MCF 10A (cell line): ENCODE measurements at places on chromosomes 4 and X. TPM values are rescaled to one million over a fixed set of nuclear protein-coding genes. Genes with fewer than 3 reads are reported as not detected.
A peak's percentile ranks its signal among the peaks of the same experiment; 100 is the strongest.

GRCh38 chr4:101224358-101225218, 122.7 kb downstream of the PPP3CA start:
- no peak for DNase-seq
- no peak overlapping the region for H3K27ac ChIP-seq
- no peak overlapping the region for H3K4me3 ChIP-seq
- H3K36me3 ChIP-seq = no peaks in the 10 kb centered on the region
- no peaks in the 10 kb centered on the region for H3K27me3 ChIP-seq

The TMEM255A gene
- not detected in 2 replicates for total RNA-seq

- H3K27me3 ChIP-seq = no peaks in the 10 kb centered on the region
- H3K27ac ChIP-seq = no peak overlapping the region
- peak; percentile 76 for DNase-seq
- H3K4me1 ChIP-seq = peaks cover 12% of the 10 kb centered on the region
- H3K36me3 ChIP-seq = no peaks in the 10 kb centered on the region
Observed at GRCh38 chrX:83759872-83760271, 101.1 kb upstream of the CYLC1 start.

DNA sequence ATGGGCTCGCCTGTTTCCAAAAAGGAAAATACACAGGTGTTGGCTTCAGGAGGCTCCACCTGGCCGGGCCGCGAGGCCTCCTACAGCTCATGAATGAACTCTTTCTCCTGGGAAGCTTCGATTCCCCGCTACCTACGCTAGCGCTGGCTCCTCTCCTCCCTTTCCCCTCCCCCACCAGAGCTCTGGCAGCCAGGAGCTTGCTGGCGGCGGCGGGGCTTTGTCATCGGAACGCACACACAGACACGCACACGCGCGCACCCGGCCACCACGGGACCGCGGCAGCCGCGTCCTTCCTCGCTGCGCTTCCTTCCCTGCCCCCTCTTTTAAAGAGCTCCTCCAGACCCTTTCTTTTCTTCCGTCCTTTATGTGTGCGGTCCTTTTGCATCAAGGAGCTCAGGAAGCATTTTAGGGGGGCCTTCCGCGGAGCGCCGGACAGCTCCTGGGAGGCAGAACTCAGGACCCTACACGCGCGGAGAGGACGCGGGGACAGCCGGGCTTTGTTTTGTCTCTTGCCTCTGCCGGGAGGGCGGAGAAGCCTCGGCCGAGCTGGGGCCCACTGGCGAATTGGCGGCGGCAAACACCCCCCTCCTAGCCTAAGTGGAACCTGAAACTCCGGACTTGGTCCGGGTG, 70.2 kb upstream of the BCOR start:
- no peaks in the 10 kb centered on the region for H3K4me1 ChIP-seq
- peaks cover 4% of the 10 kb centered on the region for H3K36me3 ChIP-seq
- H3K27ac ChIP-seq = no peak overlapping the region
- H3K4me3 ChIP-seq = no peak overlapping the region

The SHROOM4 gene
- total RNA-seq = 0.12 TPM in 1 of 2 replicates, not detected in the other

- no peaks in the 10 kb centered on the region for H3K36me3 ChIP-seq
- H3K4me3 ChIP-seq = no peak overlapping the region
- H3K27me3 ChIP-seq = peaks cover 84% of the 10 kb centered on the region
- DNase-seq = no peak
Observed at GRCh38 chr4:171742436-171742835, 70.8 kb upstream of the GALNTL6 start.

The AMBN gene
- total RNA-seq = not detected in 2 replicates

GRCh38 chr4:184473499-184474262, 669 bp downstream of the IRF2 start:
- no peaks in the 10 kb centered on the region for H3K27me3 ChIP-seq
- H3K4me3 ChIP-seq = peak overlapping the region; percentile 99
- H3K36me3 ChIP-seq = peaks cover 19% of the 10 kb centered on the region

DNA sequence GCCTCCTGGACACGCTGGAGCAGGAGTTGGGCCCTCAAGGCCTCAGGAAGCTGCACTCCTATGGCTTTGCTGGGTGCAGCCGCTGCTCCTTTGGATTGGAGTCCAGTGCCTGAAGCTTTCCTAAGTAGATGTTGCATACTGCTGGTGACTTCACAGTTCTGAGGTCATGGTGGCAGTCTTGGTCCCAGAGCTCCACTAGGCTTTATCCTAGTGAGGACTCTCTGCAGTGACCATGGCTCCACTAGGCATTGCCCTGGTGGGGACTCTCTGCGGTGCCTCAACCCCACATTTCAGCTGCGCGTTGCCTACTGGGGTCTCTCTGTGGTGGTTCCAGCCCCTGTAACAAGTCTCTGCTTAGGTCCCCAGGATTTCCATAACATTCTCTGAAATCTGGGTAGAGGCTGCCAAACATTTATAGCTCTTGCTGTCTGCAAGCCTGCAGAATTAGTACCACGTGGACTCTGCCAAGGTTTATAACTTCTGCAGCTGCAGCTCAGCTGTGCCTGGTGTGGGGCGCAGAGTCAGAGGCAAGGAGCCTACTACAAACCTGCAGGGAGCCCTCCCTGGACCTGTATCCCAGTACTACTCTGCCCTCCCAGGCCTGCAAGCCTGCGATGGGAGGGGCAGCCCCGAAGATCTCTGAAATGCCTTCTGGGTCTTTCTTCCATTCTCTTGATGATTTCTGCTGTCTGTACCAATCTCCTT, 46.0 kb upstream of the NFKB1 start:
- H3K27me3 ChIP-seq = no peaks in the 10 kb centered on the region
- no peaks in the 10 kb centered on the region for H3K36me3 ChIP-seq
- H3K27ac ChIP-seq = no peak overlapping the region
- H3K4me3 ChIP-seq = no peak overlapping the region

DNA sequence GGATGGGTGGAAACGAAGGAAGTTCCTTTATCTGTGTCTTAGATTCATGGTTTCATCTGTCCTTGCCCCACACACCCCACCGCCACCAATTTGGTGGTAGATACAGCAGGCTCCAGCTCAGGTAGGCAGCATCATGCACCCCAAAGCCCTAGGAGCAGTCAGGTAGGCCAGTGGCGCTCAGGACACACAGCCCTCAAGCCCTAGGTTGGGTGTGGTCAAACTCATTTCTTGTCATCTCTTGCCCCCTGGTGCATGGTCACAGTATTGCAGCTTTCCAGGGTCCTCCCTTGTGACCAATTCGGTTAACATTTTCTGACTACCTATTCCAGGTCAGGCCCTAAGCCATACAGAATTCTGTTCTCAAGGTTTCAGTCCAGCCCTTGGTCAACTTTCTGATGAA, 14.5 kb upstream of the PRRG3 start:
- no peaks in the 10 kb centered on the region for H3K27me3 ChIP-seq
- DNase-seq = peak; percentile 73
- H3K36me3 ChIP-seq = no peaks in the 10 kb centered on the region
- no peak overlapping the region for H3K27ac ChIP-seq
- no peak overlapping the region for H3K4me3 ChIP-seq

The PABPC4L gene
- 0.25 and 0.28 TPM in 2 replicates for total RNA-seq

The IGFBP7 gene
- 55.2 and 61.9 TPM in 2 replicates for total RNA-seq

The RASSF6 gene
- total RNA-seq = 1.6 and 2.4 TPM in 2 replicates

The BGN gene
- total RNA-seq = 1.3 and 1.4 TPM in 2 replicates

DNA sequence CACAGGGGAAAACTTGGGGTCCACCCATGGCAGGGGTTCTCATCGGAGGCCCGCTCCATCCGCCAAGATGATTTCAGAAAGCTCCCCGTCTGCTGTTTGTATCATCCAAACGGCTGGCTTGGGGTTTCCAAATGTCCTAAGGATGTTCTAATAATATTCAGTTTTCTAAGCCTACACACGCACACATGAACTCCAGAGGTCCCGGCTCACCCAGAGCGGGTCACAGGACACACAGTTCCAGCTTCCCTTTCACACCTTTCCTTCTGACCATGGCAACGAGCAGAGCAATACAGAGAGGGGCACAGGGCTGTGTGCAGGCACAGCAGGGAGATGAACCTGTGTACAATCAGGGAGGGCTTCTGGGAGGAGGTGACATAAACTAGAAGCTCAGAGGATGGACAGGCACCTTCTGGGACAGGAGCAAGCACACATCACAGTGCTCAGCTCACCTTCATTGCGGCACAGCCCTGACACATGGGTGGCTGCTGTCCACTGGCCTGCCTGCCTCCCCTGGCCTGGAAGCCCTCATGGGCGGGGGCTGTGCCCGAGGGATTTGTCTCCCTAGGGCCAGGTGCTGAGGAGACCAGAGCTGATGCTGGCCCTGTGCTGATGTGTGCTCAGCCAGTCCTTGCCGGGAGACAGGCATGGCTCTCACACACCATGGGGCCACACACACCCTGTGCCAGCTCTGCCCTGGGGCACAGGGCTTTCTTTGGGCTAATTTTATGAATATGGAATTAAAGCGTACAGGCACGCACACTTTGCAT, 44.8 kb downstream of the ABLIM2 start:
- peaks cover 9% of the 10 kb centered on the region for H3K4me1 ChIP-seq
- no peak for DNase-seq
- H3K36me3 ChIP-seq = peaks cover 11% of the 10 kb centered on the region
- H3K27ac ChIP-seq = no peak overlapping the region
- peaks cover 11% of the 10 kb centered on the region for H3K27me3 ChIP-seq

- peak; percentile 47 for DNase-seq
- H3K4me1 ChIP-seq = peaks cover 13% of the 10 kb centered on the region
- H3K27me3 ChIP-seq = no peaks in the 10 kb centered on the region
- no peak overlapping the region for H3K4me3 ChIP-seq
Observed at GRCh38 chr4:140052050-140052449, 101.9 kb downstream of the MAML3 start.

DNA sequence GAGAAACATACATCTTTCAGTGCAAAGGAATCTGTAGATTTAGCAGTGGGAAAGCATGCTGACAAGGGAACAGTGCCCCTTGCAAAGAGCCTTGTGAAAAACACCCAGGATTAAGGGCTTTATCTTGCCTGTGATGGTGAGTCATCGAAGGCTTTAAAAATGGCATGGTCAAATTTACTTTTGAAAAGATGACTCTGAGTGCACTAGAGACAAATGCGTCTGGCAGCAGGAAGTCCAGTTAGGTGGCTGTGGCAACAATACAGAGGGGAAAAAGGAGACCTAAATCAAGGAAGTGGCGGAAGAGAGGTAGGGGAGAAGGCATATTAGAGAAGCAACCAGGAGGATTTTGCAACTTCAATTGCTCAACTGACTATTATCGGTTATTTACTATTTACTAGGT, 472.6 kb upstream of the CPEB2 start:
- no peaks in the 10 kb centered on the region for H3K36me3 ChIP-seq
- H3K4me3 ChIP-seq = no peak overlapping the region
- peak; percentile 17 for DNase-seq
- peaks cover 13% of the 10 kb centered on the region for H3K4me1 ChIP-seq
- no peaks in the 10 kb centered on the region for H3K27me3 ChIP-seq

The MAGEA2B gene
- not detected in 2 replicates for total RNA-seq

DNA sequence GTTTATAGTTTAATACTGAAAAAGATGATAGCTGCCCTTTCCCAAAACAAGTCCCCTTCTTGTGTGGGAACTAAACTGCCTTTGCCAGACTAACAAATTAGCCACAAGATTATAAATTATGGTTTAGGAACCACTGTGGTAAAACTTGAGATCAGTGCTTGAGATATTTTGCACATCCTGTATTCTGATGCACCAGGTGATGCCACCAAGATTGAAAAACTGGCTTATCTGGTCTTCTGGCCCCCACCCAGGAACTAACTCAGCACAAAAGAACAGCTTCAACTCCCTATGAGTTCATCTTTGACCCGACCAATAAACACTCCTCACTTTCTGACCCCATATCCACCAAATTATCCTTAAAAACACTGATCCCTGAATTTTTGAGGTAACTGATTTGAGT, 36.7 kb upstream of the EFNB1 start:
- no peak overlapping the region for H3K27ac ChIP-seq
- no peak for DNase-seq
- H3K27me3 ChIP-seq = peaks cover 84% of the 10 kb centered on the region
- no peaks in the 10 kb centered on the region for H3K36me3 ChIP-seq
- H3K4me1 ChIP-seq = no peaks in the 10 kb centered on the region

GRCh38 chrX:155056471-155056870, 14.5 kb downstream of the CMC4 start:
- no peak overlapping the region for H3K4me3 ChIP-seq
- H3K36me3 ChIP-seq = peaks cover 34% of the 10 kb centered on the region
- H3K27ac ChIP-seq = no peak overlapping the region
- no peaks in the 10 kb centered on the region for H3K4me1 ChIP-seq
- DNase-seq = no peak

- DNase-seq = no peak
- no peak overlapping the region for H3K27ac ChIP-seq
- H3K4me1 ChIP-seq = no peaks in the 10 kb centered on the region
- H3K4me3 ChIP-seq = no peak overlapping the region
- no peaks in the 10 kb centered on the region for H3K36me3 ChIP-seq
Observed at GRCh38 chrX:152038804-152039203, 64.3 kb upstream of the GABRE start.

DNA sequence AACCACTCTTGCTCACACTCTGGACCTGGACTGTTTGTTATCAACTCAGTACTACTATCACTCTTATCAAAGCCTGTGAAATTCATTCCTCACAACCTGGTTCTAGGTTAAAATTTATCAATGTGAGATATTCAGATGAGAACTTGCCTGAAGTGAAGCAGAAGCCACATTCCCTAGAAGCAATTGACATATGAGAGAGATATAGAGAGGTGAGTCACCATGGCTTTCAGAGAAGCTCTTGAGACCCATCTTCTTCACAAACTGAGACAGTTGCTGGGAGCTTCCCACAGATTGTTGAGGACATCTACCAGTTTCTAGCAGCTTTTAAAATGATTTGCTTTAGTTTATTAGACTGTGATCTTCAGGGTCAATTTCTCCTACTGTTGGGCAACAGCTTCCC, 316.9 kb upstream of the TET2 start:
- DNase-seq = no peak
- H3K27me3 ChIP-seq = no peaks in the 10 kb centered on the region
- no peaks in the 10 kb centered on the region for H3K4me1 ChIP-seq
- H3K36me3 ChIP-seq = no peaks in the 10 kb centered on the region
- no peak overlapping the region for H3K27ac ChIP-seq
